ENCODE measurements at places on chromosomes 6 and 20. TPM values are rescaled to one million over a fixed set of nuclear protein-coding genes. Genes with fewer than 3 reads are reported as not detected.
A peak's percentile ranks its signal among the peaks of the same experiment; 100 is the strongest.

- H3K36me3 ChIP-seq, result peaks cover 28% of the 10 kb centered on the region
- peak overlapping the region; percentile 96 for H3K27ac ChIP-seq
- peaks cover 44% of the 10 kb centered on the region for H3K4me1 ChIP-seq
These were observed 2.0 kb downstream of the FOXC1 start for GRCh38 chr6:1611572-1612298.

- peaks cover 4% of the 10 kb centered on the region for H3K27me3 ChIP-seq
- no peaks in the 10 kb centered on the region for H3K36me3 ChIP-seq
- peaks cover 11% of the 10 kb centered on the region for H3K4me1 ChIP-seq
- H3K27ac ChIP-seq, result peak overlapping the region; percentile 89
- DNase-seq, result peak; percentile 70
- H3K4me3 ChIP-seq, result peak overlapping the region; percentile 96
These were observed 6.2 kb upstream of the SOX4 start for GRCh38 chr6:21587179-21587960.

ZNF165 gene
- 1.4 TPM for total RNA-seq

DNA sequence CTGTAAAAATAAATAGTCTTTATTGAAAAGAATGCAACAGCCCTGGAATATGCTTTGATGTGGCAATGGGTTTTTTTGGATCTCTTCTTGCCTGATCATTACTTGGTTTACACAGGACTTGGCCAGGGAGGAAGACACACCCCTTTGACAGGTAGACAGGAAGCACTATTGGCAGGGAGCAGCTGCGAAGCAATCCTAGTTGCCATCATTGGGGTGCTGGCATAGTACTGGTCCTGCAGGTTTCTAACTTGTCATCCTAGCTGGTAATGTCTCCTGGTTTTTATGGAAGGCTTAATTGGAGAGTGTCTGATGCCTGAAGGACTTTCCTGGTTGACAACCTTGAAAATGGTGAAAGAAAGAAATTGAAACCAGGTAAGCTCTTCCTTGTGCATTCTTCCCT lies 71.2 kb upstream of the CCN6 start:
- no peak for DNase-seq
- no peak overlapping the region for H3K4me3 ChIP-seq
- H3K27ac ChIP-seq, result no peak overlapping the region
- H3K27me3 ChIP-seq, result no peaks in the 10 kb centered on the region
- H3K4me1 ChIP-seq, result peaks cover 10% of the 10 kb centered on the region

GRCh38 chr6:5751525-5752390 lies 255.0 kb downstream of the NRN1 start:
- no peaks in the 10 kb centered on the region for H3K4me1 ChIP-seq
- H3K27me3 ChIP-seq, result peaks cover 2% of the 10 kb centered on the region
- no peak overlapping the region for H3K27ac ChIP-seq
- peaks cover 17% of the 10 kb centered on the region for H3K36me3 ChIP-seq

SLPI gene
- total RNA-seq, result 0.82 TPM

DNA sequence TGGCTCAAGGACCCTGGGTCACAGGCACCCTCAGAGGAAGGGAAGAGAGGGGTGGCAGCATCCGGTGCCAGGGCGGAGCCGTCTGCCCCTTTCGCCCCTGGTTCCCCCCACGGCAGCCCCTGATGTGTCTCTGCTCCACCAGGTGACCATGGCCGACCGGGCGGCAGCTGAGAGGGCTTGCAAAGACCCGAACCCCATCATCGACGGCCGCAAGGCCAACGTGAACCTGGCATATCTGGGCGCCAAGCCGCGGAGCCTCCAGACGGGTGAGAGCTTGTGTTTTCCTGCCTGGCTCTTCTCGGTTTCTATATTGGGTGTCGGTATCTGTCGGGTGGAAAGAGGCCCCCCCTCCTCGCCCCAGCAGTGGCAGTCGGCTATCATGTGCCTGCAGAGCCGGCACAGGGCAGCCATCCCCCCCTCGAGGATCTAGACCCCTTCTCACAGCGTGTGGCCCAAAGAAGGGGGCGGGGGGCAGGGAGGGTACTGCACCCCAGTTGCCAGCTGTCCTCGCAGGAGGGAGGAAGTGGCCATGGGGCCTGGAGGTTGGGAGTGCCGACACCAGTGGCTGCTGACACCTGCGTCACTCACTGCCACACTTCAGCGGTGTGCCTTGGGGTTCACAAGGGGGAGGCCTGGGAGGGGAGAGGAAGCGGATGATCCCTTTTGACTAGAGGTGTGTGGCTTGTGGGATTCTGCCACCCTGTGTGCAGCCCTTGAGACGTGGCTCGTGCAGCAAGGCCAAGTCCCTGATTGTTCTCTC lies 1.5 kb downstream of the RBM38 start:
- DNase-seq, result no peak
- peaks cover 12% of the 10 kb centered on the region for H3K36me3 ChIP-seq
- peak overlapping the region; percentile 95 for H3K4me3 ChIP-seq
- no peak overlapping the region for H3K27ac ChIP-seq
- H3K27me3 ChIP-seq, result peaks cover 8% of the 10 kb centered on the region

All from endothelial cell (in vitro differentiated cells).